ENCODE measurements at places on chromosomes 5 and 9.

- DNase-seq = no peak
These were observed 99.0 kb upstream of the FBN2 start for GRCh38 chr5:128637031-128637430.

- no peak for DNase-seq
These were observed 12.9 kb downstream of the AQP3 start for GRCh38 chr9:33434317-33435105.

DNA sequence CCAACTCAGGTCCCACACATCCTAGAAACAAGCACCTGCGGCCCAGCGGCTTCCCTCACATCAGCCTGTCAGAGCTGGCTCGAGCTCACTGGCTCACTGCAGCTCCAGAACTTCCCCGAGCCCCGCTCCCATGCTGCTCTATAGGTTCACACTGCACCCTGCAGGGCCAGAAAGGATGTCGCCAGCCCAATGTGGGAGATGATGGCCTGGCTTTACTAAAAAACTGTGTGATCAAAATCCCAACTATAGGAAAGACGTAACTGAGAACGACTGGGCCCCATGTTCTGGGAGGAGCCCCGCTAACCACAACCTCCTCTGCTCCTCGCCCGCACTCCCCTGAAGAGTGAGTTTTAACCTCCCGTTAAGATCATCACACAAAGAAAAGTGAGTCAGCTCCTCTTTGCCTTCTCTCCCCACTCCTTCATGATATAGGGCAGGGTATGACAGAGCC is 4.6 kb downstream of the SURF4 start:
- no peak for DNase-seq

DNA sequence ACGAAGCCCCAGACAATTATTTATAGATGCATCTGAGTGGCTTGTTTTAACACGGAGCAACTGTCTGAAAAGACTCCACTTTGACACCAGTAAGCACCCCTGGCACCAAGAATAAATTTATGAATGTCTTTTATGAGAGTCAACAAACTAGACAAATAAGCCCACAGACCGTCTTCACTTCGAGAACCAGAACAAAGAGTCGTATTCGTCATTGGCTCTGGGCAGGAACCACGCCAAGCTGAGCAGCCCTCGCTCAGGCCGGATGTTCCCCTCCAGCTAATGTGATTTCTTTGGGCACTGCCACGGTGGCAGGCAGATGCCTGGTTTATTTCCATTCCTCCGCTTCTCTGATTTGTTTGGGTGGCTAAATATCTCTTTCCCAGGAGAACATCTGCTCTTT is 91.9 kb upstream of the STC2 start:
- no peak for DNase-seq

DNA sequence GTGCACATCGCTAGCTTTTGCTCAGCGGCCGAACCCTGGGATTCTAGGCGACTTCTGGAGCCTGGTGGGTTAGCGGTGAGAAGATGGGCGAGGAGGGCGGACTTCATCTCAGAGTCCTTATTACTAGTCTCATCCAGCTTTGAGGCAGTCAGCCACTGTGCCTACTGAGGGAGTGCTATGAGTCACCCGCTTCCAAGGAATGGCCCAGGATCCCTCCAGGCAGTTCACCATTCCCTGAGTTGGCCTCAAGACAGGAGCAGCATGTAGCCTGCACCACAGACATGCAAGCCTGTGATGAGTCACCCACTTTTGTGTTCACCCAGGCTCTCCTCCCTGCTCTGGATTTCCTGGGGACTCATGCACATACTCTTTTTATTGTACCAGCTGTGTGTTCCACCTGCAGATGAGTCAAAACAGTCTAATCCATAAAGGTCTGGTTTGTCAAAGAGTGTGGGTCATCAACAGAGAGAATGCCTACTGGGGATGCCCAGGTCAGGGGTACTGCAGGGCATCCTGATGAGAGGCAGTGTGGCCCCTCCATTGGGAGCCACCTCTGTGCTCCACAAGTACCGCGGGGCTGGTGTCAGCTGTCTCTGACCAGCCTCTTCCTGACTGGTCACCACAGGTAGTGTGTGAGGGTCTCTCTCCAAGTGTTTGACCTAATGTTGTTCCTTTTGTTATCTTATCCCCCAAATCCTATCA is 20.2 kb downstream of the SLC22A5 start:
- DNase-seq = no peak

DNA sequence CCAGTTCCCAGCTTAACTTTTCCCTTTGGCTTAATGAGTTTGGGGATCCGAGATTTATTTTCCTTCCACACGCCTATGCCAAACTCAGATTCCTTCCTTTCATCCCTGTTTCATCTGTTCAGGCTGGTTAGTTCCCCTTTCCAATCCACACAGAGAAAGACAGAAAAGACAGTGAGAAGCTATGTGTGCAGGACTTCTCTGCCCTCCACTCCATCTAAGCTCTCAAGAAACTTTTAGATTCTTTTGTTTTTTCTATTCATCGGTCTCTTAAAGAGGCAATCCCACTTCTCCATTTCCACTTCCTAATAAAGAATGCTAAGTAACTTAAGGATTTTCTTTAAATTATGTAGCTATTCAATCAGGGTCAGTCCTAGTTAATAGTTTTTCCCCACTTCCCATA is 11.2 kb downstream of the ITGA1 start:
- no peak for DNase-seq

DNA sequence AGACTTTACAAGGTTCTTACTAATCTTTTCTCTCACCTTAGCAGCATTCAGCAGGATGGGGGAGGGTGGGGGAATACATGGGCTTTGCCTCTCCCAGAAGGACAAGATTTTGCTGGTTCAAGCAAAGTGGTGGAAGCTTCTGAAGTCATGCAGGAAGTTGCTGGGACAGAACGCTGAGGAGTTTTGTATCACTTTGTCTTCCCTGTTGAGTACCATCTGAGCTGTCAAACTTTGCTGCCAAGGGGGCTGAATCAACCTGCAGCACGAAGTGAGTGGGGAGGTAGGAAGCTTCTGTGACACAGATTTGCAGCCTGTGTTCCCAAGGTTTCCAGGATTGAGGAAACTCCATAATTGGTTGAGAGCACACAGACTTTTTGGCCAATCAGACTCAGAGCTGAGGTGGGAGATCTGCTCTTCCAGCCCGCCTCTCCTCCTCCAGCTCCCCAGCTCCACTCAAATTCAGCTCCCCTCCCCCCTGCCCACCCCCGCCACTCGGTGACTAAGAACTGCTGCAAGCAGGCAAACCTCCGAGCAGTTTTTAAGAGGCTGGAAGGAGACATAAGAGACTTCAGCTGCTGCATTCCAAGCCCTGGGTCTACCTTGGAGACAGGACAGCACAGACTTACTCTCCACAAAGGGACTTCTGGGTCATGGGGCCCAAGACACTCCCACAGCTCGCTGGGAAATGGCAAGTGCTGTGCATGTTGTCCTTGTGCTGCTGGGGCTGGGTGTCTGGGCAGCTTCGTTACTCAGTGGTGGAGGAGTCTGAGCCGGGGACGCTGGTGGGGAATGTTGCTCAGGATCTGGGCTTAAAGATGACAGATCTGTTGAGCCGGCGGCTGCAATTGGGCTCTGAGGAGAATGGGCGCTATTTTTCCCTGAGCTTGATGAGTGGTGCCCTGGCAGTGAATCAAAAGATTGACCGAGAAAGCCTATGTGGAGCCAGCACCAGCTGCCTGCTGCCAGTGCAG is at the start of gene PCDHGC5:
Gene PCDHGC5, plus strand, starts transcription at position 491 of the 971 bp plus-strand sequence. Its CDS starts 160 bp downstream, at position 651.
- DNase-seq = no peak
